ENCODE measurements at places on chromosomes 12 and 14. TPM values are rescaled to one million over a fixed set of nuclear protein-coding genes. Genes with fewer than 3 reads are reported as not detected.

The KRT82 gene
- total RNA-seq, result not detected

The PLA2G1B gene
- total RNA-seq, result not detected

The TMPRSS12 gene
- not detected for total RNA-seq

The NEUROD4 gene
- not detected for total RNA-seq

GRCh38 chr12:905261-906031 lies 44.0 kb downstream of the RAD52 start:
- no peak for DNase-seq

- DNase-seq, result no peak
Observed at GRCh38 chr14:79639613-79640012, 571.7 kb downstream of the DIO2 start.

- DNase-seq, result no peak
Observed at GRCh38 chr12:111791507-111791906, 24.8 kb downstream of the ALDH2 start.

- DNase-seq, result no peak
Observed at GRCh38 chr12:22477894-22478287, 66.5 kb downstream of the C2CD5 start.

DNA sequence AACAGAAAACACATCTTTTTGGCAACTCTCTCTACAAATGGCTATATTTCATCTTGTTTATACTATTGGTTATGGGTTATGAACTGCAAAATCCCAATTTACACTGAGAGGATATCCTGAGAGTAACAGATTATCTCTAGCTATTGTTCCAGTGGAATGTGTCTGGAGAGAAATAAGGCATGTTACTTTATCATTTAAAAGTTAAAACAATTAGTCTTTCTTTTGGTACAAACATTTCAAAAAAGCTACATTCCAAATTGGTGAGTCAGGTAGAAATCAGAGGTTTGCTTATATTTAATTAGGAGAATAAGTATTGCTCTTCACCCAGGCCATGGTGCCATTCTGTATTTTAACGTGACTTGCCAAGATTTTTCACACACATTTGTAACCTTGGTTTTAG lies 411.6 kb downstream of the CCER1 start:
- no peak for DNase-seq

DNA sequence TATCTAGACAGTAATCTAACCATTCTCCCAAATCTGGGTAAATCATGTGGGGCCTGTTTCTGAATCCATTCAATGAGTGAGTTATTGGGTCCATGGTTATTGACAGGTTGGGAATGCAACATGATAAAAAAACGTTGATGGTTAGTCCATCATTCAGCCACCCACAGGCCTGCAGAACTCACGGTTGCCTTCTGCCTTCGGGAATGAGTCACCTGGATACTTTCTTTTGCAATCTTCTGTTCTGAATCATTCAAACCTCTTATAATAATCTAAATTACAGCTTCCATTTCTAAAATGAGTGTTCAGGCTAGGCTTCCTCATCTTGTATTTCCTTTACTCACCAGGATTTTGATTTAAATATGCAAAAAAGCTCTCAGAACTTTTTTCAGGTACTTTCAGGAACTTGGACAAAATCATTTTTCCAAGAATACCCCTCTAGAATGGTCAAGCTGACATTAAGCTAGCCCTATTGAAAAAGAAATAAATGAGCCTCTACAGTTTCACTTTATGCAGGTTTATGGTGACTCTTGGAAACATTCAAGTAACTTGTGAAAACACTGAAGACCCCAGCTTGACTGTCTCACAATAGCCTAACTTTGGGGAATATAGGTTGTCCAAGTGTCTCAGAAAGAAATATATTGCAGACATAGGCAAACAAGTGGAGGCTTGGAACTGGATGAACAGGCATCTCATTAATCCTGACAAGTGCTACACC lies 94.4 kb downstream of the KCNK10 start:
- DNase-seq, result no peak

DNA sequence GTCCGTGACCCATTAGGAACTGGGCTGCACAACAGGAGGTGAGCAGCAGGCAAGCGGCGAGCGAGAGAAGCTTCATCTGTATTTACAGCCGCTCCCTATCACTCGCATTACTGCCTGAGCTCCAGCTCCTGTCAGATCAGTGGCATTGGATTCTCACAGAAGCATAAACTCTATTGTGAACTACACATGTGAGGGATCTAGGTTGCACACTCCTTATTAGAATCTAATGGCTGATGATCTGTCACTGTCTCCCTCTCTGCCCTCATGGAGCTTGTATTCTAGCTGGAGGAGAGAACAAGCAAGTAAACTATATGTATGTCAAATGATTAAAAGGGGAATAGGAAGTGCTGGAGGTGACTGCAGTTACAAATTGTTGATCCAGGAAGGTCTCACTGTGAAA lies 479.1 kb downstream of the EGLN3 start:
- no peak for DNase-seq

GRCh38 chr14:72892879-72893635 lies 844 bp downstream of the DPF3 start:
- DNase-seq, result peak; percentile 58

- no peak for DNase-seq
Observed at GRCh38 chr12:25365340-25365730, 114.6 kb upstream of the KRAS start.

DNA sequence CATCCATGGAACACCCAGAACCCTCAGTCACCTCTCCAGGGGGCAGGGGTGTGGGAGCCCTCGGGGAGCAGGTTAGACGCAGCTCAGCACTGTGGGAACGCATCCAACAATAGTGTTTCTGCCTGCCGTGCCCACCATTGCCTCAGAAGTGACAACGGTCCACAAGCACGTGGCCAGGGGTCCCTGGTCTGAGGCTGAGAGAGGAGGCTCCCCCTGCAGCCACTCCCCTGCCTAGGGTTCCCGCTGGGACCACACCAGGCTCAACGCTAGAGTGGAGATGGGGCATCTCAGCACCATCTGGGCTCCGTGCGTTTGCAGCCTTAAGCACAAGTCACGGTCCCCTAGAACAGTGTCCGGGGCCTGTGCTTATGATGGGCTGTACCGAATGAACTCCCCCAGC lies 62.7 kb downstream of the TESC start:
- DNase-seq, result no peak

DNA sequence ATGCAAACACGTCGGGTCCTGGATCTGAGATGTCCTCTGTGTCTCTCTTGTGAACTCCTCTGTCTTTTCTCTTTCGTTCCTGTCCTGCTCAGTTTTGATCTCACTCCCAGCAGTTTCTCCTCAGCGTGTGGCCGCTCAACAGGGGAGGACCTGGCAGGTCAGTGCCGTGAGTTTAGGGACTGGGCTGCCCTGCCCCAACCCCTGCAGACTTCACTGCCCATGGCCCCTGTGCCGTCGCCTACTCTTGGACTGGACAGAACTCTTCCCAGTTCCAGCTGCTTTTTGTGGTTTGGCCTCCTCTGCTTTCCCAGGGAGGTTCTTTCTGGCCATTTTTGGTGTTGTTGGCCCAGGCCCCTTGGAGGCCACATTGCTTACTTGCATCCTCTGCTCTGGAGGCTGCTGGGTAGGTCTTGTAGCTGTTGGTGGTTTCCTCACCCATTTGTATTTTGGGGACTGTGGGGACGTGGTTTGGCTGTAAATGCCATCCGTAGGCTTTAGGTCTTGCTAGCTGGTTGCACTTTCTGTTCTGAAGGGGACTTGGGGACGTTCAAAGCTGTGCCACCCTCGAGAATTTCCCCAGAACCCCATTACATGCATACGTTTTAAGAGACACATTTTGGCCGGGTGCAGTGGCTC lies 20.0 kb upstream of the DNAH10 start:
- DNase-seq, result no peak

DNA sequence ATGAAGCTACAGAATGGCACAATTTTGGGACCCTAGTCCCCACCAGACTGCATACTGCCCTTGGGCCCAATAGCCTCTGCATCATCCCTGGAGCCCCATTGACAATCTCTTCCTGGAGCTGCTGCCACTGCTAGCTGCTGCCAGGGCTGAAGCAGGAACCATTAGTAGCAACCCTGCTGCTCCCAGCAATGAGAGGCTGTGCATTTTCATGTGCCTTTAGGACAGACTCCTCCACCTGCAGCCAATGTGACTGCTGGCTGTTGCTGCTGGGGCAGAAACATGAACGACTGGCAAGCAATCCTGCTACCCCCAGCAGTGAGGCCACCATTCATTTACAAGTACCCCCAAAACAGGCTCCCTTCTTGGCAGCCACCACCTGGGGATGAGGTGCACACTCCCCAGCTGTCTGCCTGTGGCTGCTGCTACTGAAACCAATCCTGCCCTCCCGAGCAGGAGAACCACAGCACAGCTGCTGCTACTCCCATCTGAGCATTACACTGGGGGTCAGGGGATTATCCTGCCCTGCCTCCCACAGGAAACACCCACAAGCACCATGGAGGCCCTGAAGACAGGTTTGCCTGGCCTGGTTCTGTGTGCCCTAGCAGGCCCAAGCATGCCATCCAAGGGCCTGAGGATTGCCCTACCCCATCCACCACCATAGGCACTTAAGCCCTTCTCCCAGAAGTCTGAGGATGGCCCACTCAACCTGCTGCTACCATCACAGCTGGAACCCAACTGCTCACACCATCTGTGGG lies 181.0 kb downstream of the MYRFL start:
- no peak for DNase-seq

GRCh38 chr12:26768611-26769603 lies 64.1 kb downstream of the ITPR2 start:
- no peak for DNase-seq

DNA sequence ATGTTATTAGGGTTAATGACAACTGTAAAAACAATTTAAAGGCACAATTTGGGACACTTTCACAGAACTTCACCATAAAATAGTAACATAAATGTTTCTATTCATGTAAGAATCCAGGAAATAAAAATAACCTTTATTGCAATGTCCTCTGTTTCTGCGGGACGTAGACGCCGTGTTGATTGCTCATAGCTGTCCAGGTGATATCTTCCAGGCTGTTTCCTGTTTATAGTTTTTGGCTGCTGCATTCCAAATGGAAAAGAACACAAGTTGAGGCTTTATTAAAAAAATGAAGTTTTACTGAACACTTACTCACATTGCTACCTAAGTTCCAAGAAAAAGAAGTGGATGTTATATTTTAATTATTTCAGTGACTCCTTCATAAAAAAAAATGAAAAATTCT lies 58.6 kb downstream of the ABCC9 start:
- DNase-seq, result no peak

- no peak for DNase-seq
Observed at GRCh38 chr12:112927475-112927874, 10.8 kb upstream of the OAS3 start.

- DNase-seq, result no peak
Observed at GRCh38 chr12:40110586-40110985, 4.7 kb upstream of the SLC2A13 start.

DNA sequence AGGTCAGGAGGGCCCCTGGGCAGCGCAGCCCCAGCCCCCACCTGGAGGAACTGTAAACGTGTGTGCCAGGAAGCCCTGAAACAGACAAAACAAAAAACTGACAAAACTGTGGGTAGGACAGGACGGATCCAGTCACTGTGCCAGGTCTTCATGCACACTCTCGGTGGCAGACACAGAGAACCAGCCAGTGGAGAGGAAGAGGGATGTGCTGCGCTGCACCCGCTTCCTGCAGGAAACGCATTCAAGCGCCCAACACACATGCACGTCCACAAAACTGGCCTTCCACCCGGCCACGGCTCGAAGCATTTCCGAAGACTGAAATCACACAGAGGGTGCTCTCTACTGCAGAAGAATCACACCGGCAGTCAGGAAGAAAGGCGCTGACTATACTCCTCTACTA lies 16.9 kb downstream of the BRF1 start:
- no peak for DNase-seq

GRCh38 chr12:118827606-118828005 lies 153.7 kb upstream of the SRRM4 start:
- DNase-seq, result no peak

GRCh38 chr14:98914942-98915341 lies 357.1 kb downstream of the BCL11B start:
- no peak for DNase-seq

GRCh38 chr14:22231018-22231417 lies 358.0 kb downstream of the DAD1 start:
- no peak for DNase-seq

GRCh38 chr12:3242199-3242863 lies 165.2 kb downstream of the TSPAN9 start:
- no peak for DNase-seq

DNA sequence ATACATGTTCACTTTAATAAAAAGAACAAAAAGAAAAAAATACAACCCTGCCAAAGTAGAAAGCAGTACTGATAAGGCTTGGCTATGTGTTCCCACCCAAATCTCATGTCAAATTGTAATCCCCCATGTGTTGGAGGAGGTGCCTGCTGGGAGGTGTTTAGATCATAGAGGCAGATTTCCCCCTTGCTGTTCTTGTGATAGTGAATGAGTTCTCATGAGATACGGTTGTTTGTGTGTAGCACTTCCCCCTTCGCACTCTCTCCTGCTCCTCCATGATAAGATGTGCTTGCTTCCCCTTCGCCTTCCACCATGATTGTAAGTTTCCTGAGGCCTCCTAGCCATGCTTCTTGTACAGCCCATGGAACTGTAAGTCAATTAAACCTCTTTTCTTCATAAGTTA lies 59.9 kb downstream of the USP15 start:
- no peak for DNase-seq
